ENCODE measurements at places on chromosomes 3 and 15.

- no peak for DNase-seq
Observed at GRCh38 chr3:193852901-193853300, 259.9 kb downstream of the OPA1 start.

DNA sequence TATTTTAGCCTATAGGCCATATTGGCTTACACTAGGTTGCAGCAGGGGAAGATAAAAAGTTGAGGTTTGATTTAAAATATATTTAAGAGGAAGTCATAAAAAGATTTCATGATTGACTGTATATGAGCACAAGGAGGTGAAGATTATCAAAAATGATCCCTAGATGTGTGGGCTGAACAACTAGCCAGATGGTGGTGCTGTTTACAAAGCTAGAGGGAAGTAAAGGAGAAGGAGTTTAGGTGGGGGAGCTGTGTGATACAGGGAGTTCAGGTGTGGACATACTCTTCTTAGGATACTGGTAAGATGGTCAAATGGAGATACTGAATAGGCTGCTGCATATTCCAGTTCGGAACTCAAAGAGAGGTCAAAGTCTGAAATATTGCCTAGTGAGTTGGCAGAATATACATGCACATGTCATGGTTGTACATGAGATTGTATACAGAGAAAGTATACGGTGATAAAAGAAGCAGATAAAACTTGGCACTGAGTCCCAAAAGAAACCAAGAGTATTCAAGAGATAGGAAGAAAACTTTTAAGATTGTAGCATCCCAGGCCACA lies 727.8 kb downstream of the NLGN1 start:
- peak; percentile 63 for DNase-seq

GRCh38 chr15:26191193-26191592 lies 328.1 kb upstream of the ATP10A start:
- DNase-seq, result no peak

DNA sequence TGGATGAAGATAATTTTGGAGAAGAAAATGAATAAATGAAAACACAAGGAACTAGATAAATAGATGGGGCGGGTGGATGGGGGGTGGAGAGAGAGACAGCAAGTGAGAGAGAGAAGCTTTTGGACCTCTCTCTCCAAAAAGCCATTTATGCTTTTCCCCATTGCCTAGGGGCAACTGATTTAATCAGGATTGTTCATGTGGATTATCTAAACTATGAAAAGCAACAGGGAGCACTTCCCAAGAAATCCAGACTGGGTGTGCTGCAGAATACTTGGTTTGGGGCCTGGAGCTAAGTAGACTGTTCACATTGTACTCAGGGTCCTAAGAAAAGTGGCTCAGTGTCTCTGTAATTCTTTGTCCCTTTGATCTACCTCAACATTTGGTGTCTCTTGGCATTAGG lies 367.0 kb downstream of the TIGIT start:
- DNase-seq, result no peak

- no peak for DNase-seq
Observed at GRCh38 chr3:44412365-44412764, 65.1 kb downstream of the ZNF445 start.

- no peak for DNase-seq
Observed at GRCh38 chr15:68990231-68990991, 24.1 kb upstream of the NOX5 start.

GRCh38 chr3:19446687-19447086 lies 298.4 kb downstream of the KCNH8 start:
- DNase-seq, result no peak

DNA sequence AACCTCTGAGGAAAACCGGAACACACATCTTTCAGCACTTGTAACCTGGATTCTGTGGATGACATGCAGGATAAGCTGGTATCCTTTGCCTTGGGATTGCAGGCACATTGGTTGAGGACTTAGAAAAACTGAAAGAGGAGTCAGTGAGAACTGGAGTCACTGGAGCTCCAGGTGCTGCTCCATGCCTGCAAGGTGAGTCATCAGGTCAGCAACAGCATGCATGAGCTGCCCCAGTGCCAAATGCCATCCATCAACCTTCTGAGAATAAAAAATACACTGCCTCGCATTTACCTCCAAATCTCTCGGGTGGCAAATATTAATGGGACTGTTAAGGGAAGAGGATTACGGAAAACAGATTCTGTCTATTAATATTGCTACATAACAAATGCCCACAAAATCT lies 729.1 kb downstream of the NTRK3 start:
- DNase-seq, result no peak

- DNase-seq, result no peak
Observed at GRCh38 chr3:154844863-154845262, 235.3 kb upstream of the MME start.

- peak; percentile 55 for DNase-seq
Observed at GRCh38 chr3:173411375-173411973, 13.9 kb downstream of the NLGN1 start.

DNA sequence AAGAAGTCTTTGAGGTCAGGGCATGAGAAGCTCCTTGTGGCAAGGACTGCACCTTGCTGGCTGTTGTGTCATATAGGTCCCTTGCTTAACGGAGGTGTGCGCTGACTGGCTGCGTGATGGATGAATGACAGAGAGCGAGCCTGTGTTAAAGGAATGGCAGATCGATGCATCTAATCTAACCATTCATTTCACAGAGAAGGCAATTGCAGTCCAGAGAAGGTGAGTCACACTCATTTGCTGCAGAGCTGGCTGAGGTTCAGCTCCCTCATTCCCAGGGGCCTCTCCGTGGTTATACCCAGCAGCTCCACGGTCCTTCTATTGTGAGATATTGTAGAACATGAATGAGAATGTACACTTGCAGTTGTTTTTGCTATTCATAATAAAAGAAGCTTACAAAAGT lies 289.3 kb downstream of the EPHB1 start:
- peak; percentile 48 for DNase-seq

GRCh38 chr3:24451461-24452099 lies 43.1 kb downstream of the THRB start:
- no peak for DNase-seq

DNA sequence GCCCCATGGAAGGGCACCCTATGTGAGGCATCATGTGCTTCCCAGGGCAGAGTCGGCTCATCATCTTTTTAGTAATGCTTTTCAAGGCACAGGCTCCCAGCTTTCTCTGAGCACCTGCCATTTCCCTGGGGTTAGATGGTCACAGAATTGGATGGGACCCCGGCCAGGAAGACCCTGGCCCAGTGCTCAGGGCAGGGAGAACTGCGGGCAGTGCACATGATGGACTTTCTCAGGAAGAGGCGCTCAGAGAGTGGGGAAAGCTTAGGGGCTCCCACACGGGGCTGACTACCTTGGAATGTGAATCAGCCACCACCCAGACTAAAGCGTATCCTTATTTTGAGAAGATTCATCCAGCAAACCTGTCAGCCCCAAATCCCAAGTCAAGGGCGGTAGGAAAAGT lies 16.5 kb upstream of the SKOR1 start:
- no peak for DNase-seq

DNA sequence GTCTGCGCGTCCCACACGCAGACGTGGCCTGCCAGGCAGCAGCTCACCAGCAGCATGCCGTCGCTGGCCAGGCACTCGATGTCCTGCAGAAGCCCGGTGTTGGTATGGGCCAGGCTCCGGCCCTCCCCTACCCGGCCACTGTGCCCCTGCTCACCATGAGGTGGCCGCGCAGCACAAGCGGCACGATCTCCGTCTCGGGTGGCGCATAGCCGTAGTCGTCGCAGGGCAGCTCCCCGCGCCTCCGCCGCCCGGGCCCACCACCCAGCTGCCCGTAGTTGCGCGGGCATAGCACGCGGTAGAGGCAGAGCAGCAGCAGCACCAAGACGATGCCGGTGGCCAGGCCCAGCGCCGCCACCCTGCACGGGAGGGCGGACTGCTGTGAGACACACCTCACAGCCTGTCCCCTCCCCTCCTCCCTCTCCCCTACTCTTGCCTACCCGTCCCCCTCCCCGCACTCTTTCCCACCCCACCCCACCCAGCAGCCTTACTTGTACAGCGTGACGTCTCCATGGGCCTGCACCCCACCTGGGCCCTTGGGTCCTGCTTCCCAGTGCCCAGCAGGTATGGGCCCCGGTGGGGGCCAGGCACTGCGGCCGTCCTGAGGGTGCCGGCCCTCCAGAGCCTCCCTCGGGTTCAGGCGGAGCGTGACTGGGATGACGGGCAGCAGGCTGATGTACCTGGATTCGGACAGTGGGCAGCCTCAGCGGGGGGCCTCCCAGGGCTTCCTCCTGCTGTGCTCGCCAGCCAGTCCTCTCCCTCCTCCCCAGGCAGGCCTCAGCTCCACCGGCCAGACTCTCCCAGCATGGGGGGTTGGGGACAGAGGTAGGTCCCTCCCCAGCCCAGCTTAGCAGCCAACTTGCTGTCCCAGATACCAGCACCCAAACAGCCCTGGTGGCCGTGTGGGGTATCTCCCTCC lies 37.6 kb downstream of the PTPN23 start:
- DNase-seq, result no peak

GRCh38 chr3:111976254-111976653 lies 2.6 kb upstream of the ABHD10 start:
- DNase-seq, result no peak

GRCh38 chr15:39623529-39623931 lies 42.7 kb downstream of the THBS1 start:
- no peak for DNase-seq

DNA sequence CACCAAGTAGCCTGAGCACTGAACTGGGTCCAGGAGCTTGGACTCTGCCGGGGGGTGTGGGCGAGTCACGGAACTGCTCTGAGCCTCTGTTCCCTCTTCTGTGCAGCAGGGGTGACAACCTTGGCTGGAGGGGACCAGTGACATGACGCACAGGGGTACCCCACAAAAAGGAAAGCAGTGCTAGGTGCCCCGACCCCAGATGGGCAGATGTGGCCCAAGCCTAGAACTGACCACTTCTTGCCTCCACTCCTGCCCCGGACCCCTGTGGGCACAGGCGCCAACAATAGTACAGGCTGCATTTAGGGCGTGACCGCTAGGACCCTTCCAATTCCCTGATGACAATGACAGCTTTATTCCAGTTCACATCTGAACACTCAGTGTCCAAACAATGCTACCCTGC lies 255.9 kb upstream of the LYSMD4 start:
- no peak for DNase-seq

GRCh38 chr15:88658972-88659931 lies 20.4 kb downstream of the ISG20 start:
- peak; percentile 82 for DNase-seq

- no peak for DNase-seq
Observed at GRCh38 chr15:45443645-45444044, 65.3 kb upstream of the GATM start.

- DNase-seq, result no peak
Observed at GRCh38 chr3:78970656-78971055, 797.1 kb downstream of the ROBO1 start.

DNA sequence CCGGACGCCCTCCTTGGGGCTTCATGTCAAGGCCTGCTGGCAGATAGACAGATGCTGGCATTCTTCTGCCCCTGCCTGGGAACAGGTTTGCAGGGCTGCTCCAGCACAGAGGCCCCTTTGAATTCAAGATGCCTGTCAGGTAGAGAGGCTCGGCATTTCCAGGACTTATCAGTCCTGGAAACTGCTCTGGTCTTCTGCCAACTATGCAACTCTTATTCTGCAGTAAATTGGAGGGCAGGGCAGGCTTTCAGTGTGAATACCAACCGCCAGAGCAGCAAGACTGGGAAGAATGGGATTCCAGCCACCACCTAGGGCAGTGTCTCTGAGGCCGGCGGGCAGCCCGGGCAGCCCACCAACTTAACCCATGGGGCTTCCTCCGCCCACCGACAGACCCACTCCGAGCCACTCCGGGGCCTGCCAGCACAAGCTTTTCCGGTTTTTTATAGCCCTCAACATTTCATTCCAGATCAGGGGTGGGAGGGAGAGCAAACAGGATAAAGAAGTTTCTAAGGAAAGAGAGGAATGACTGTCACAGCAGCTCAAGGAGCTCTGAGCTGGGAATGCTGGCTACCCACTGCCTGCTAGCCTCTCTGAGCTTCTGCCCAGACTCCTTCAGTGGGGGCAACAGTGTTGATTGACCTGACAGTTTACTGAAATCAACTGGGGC lies 140.9 kb downstream of the NTRK3 start:
- DNase-seq, result no peak

DNA sequence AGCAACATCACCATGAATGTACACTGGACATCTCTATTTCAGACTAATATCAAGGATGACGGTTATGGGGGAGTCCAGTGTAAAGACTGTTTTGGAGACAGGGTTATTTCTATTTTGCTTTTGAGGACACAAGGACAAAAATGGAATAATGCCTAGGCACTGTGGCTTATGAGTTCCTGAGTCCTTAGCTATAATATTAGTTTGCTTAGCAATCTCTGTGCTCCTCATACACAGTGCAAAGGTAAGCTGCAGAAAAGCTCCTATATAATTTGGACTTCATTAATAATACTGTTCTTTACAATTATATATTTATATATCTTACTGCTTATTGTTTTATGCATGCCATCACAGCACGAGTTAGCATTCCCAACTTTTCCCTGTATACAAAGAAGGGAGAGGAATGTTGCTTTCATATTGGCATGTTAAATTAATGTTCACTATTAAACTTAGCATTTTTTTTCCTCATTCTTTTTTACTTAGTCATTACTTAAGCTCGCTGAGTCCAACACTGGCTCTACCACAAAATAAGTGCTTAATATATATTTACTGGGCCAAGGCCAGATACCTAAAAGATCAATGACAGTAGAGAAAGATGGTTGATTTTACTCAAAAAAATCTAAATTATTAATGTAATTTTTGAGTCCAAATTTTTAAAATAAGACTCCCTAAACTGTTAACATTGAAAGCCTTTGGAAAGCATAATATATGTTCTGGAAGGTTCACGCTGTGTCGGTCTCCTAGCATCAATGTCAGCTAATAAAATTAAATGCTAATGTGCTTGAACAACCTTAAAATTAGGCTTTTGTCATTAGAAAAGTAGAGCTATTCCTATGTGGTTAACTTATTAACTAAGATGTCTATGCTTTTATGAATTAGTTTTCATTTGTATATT lies 13.8 kb downstream of the THBS1 start:
- no peak for DNase-seq

DNA sequence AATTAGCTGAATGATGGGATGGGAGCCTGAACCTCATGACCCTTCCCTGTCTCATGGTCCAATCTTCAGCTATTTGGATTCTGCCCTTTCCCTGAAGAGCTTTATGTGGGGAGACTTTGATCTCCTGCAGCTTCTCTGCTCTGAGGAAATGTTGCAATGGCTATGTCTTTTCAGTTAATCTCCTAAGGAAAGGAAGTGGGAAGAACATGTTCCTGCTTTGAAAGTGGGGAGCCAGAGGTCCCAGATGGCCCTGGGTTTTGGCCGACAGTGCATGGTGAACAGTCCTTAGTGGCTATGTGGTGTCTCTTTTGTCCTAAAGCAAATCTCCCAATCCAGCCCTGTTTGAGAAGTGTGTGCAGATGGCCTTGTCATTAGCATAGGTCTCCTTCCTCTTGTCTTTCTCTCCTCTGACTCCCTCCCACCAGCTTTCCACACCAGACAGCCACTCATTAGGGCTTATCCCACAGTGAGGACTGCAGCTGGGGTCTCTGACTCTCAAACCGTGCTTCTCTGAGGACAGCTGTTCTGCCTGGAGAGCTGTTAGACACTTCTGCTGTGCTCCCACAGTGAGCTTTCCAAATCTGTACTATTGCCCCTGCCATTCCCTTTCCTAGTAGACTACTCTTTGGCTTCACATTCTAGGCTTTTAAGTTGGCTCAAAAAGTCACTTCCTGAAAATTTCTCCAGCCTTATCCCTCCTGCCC lies 365.8 kb upstream of the UMPS start:
- DNase-seq, result no peak

Measured in AG20443 (cell line).